ENCODE measurements at places on chromosomes 3 and 15.

- DNase-seq, result no peak
These were observed 2.0 kb upstream of the NR1I2 start for GRCh38 chr3:119779731-119780383.

DNA sequence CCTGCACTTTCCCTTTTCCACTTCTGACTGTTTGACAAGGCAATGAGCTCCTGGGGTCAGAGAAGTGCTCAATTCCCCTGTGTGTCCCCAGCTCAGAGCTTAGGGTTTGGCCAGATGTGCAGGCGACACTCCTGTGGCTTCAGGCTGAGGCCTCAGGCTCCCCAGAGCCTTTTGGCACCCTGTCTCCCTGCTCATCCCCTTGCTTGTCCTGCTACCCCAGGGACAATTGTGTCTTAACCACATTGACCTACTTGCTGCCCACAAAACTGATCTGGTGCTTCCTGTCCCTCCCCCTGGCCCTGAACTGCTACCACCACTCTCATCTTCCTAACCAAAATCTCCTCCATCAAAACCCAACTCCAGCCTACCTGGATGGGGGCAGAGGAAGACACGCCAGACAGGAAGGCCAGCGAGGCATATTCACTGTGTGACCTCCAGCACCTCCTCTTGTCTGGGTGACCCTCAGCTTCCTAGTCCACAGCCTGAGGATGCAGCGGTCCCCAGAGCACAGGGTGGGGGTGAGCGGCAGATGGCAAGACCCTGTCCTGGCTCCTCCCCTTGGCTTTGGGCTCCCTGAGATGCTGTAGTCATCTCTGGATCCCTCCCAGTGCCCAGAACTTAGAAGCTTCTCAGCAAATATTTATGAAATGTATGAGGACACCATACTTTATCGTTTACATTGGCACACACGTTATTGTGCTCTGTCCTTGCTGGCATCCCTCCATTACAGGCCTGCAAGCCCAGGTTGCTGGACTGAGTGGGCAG is 98.9 kb upstream of the SLC6A6 start:
- no peak for DNase-seq

- no peak for DNase-seq
These were observed 608 bp upstream of the SLC6A6 start for GRCh38 chr3:14401692-14402303.

DNA sequence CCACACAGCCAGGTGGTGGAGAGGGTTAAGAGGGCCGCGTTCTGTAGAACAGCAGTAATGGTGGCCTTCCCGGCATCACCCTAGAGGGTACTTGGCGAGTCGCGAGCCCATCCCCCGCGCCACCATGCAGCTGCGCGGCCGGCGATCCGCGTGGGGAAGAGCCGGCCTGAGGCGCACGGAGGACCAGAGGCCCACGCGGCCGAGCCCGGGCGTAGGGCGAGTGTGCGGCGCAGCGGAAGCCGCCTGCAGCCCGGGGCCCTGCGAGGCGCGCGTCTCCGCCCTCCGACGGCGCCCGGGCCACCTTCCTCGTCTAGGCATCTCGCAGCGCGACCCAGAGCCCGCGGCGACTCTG is 423 bp downstream of the TKT start:
- DNase-seq, result no peak

GRCh38 chr15:73683777-73684580 is at the start of gene CD276:
TSS of gene CD276 (plus strand) at chr15:73684383. CDS start at chr15:73699640, 15,257 bp downstream.
- no peak for DNase-seq

DNA sequence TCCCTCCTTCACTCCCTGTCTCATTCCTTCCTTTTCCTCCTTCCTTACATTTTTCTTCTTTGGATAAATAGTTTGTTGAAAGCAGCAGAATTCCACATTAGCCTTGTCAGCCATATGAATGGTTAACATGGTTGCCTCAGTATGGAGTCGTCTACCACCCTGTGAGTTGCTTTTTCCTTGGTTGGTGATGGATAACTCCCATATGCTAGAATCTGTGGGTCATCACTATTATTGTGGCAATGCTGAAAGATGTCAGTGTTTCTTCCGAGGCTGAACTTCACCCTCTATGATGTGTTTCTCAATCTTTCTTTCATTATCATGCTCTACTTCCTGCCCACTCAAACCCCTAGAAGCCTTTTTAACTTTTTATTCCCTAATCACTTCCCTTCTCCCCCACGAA is 481.8 kb upstream of the KCNMB2 start:
- no peak for DNase-seq

DNA sequence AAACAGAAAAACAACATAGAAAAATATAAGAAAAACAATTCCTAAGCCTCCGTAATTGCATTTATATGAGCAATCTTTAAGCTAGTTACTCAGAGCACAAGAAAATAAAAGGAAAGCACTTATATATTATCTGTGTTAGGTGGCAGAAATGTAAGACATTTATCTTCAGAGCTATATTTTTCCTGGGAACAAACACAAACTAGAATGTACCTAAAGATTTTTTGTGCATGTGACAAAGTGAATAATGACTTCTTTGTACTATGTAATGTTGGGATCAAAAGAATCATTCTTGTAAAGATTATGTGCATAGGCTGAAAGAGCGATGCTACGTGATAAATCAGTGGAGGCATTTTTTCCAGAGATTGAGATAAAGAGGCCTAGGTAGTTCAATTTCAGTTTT is 111.3 kb upstream of the GMNC start:
- DNase-seq, result no peak

GRCh38 chr3:53812434-53812833 is 33.8 kb downstream of the CHDH start:
- no peak for DNase-seq

- no peak for DNase-seq
These were observed 278.6 kb downstream of the CNTN4 start for GRCh38 chr3:2377281-2377680.

GRCh38 chr3:48655606-48656005 is 7.1 kb downstream of the CELSR3 start:
- no peak for DNase-seq
